Osteoblast (primary cell): ENCODE measurements at places on chromosomes 6 and 20. TPM values are rescaled to one million over a fixed set of nuclear protein-coding genes. Genes with fewer than 3 reads are reported as not detected.

DNA sequence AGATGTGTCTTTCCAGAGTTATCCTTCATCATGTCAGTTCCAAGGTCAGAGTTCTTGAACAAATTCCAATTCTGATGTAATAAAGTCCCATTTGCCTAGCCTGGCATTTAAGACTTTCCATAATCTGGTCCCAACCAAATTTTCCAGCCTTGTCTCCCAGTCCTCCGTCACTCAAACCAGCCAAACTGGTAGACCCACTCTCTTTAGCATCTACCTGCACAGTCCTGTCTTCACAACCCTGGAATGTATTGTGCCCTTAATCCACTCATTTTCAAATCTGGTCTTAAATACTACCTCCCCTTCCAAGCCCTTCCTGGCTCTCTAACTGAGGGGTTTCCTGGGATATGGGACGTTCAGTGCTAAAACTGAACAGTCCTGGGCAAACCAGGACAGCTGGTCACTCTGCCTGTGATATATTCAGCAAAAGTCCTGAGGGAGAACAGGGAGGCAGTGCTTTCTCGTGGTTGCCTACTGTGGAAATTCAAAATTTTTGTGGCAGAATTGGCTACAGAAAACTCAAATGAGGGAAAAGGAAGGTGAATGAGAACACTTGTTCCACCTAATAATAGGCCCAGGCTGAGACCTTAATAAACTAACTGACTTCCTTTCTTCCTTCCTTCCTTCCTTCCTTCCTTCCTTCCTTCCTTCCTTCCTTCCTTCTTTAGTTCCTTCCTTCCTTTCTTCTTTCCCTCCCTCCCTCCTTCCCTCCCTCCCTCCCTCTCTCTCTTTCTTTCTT is 10.8 kb upstream of the AKAP7 start:
- H3K27ac ChIP-seq: no peak overlapping the region
- DNase-seq: no peak
- no peaks in the 10 kb centered on the region for H3K36me3 ChIP-seq

- H3K27ac ChIP-seq: no peak overlapping the region
- no peaks in the 10 kb centered on the region for H3K27me3 ChIP-seq
These were observed 251.7 kb downstream of the ALDH8A1 start for GRCh38 chr6:134698228-134698627.

- H3K27ac ChIP-seq: no peak overlapping the region
- H3K4me1 ChIP-seq: no peaks in the 10 kb centered on the region
- no peaks in the 10 kb centered on the region for H3K36me3 ChIP-seq
- no peaks in the 10 kb centered on the region for H3K27me3 ChIP-seq
These were observed 69.9 kb upstream of the POU3F2 start for GRCh38 chr6:98764373-98764911.

- H3K27me3 ChIP-seq: no peaks in the 10 kb centered on the region
- peaks cover 13% of the 10 kb centered on the region for H3K4me1 ChIP-seq
- DNase-seq: no peak
- no peak overlapping the region for H3K27ac ChIP-seq
These were observed 2.2 kb upstream of the AHI1 start for GRCh38 chr6:135499441-135500340.

Gene TRAPPC3L
- total RNA-seq: under 0.01 and 0.29 TPM in 2 replicates

Gene RAET1L
- total RNA-seq: not detected in 2 replicates

DNA sequence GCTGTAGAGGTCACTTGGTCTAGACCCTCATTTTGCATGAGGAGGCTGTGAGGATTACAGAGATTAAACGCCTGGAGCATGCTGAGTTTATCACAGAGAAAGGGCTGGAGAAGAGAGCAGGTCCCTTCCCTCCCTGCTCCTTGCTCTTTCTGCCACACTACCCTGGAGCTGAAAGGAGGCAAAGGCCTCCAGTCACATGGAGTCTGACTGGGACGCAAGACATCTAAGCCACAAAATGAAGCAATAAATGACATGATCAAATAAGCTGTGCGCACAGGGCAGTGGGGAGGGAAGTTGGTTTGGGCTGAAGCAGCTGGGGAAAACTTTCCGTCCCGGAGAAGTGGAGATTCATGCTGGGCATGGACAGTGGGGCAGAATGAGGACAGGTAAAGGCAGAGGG is 33.3 kb downstream of the ATXN1 start:
- no peak for DNase-seq
- no peaks in the 10 kb centered on the region for H3K36me3 ChIP-seq
- peak overlapping the region; percentile 78 for H3K27ac ChIP-seq
- H3K4me3 ChIP-seq: no peak overlapping the region

Gene PLTP
- 15.3 and 21.7 TPM in 2 replicates for total RNA-seq

GRCh38 chr6:2918936-2919335 is 15.8 kb upstream of the SERPINB9 start:
- no peak overlapping the region for H3K27ac ChIP-seq
- no peak for DNase-seq
- no peak overlapping the region for H3K4me3 ChIP-seq
- no peaks in the 10 kb centered on the region for H3K36me3 ChIP-seq
- no peaks in the 10 kb centered on the region for H3K4me1 ChIP-seq
- H3K27me3 ChIP-seq: peaks cover 9% of the 10 kb centered on the region

Gene IGF2R
- 174 and 177 TPM in 2 replicates for total RNA-seq

GRCh38 chr6:128491100-128491581 is 29.3 kb downstream of the PTPRK start:
- H3K27me3 ChIP-seq: no peaks in the 10 kb centered on the region
- H3K36me3 ChIP-seq: peaks cover 7% of the 10 kb centered on the region
- H3K4me1 ChIP-seq: peaks cover 19% of the 10 kb centered on the region
- DNase-seq: no peak
- H3K27ac ChIP-seq: peak overlapping the region; percentile 88
- H3K4me3 ChIP-seq: peak overlapping the region; percentile 62

Gene SFT2D1
- 22.1 and 25.7 TPM in 2 replicates for total RNA-seq

DNA sequence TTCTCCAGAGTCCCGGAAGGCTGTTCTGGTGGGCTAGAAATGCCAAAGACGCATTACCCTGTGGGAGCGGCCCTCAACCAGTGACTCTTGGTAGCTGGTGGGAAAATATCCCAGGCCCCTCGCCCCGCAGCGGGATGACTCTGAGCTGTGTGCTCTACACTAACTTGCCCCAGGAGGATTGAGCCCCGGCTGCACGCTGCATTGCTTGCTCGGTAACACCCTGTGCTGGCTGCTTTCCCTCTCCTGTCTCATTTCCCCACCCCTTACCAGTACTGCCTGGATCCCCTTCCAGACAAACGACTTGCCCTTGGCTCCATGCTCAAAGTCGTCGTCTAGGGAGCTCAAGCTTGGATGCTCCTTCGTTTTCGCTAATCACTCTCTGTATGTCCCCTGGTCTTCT is 411.8 kb upstream of the SULF2 start:
- no peak for DNase-seq
- H3K36me3 ChIP-seq: no peaks in the 10 kb centered on the region
- no peaks in the 10 kb centered on the region for H3K27me3 ChIP-seq
- no peak overlapping the region for H3K27ac ChIP-seq

Gene DNPH1
- 32.9 and 33.3 TPM in 2 replicates for total RNA-seq

- H3K27ac ChIP-seq: peak overlapping the region; percentile 97
- no peaks in the 10 kb centered on the region for H3K27me3 ChIP-seq
- peaks cover 12% of the 10 kb centered on the region for H3K4me1 ChIP-seq
- H3K36me3 ChIP-seq: no peaks in the 10 kb centered on the region
- peak; percentile 91 for DNase-seq
- peak overlapping the region; percentile 96 for H3K4me3 ChIP-seq
These were observed 710 bp downstream of the BTBD9 start for GRCh38 chr6:38638941-38639497.
